Activated T-helper 1 cell treated with Interleukin-2 at 50 U/mL for 16 hours (primary cell): ENCODE measurements at places on chromosomes 3 and 15.

DNA sequence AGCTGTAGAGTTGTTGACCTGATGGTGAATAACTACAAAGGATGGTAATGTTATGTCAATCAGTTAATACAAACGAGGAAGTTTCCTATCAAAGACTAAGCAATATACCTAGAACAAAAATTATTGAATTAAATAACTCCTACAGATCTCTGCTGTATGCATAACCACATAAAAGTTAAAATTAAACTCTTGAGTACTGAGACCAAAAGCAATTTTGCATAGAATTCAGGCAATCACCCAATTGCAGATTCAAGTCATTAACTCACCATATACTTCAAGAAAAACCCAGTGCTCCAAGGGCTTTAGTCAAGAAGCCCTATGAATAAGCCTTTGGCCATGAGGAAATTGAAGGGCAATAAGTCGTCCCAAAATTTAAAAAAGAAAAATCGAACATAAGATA, 518.8 kb downstream of the MECOM start:
- DNase-seq, result no peak

GRCh38 chr3:150035301-150035779, 64.6 kb upstream of the PFN2 start:
- no peak for DNase-seq

DNA sequence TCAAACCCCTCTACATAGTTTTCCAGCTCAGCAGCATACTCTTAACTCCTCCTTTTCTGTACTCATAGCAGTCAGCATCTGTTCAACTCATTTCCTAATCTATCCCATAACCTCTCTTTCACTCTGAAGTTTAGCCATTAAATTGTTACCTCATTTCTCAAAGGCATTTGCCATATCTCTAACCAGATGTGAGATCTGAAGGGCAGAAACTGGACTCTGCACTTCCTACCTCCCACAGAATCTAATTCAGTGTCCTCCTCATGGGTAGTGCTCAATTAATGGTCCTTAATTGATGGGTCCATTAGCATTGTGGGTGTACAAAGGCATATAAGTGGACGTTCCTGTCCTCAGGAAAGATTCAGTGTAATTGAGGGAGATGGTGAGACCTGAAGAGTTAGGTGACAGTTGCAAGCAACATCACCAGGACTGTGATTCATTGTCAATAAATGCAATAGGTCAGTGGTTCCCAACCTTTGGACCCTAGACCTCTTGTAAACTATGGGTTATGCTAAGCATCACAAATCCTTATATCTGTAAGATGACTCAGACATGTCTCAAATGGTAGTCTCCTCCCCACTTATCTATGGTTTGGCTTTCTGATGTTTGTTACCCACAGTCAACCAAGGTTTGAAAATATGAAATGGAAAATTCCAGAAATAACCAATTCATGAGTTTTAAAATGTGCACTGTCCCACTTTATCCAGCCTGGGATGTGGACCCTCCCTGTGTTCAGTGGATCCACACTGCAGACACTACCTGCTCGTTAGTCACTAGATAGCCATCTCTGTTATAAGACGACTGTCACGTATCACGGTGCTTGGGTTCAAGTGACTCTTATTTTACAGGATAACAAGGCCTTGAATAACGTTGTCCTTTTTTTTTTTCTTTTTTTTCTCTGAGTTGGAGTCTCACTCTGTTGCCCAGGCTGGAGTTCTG, 25.0 kb upstream of the UACA start:
- no peak for DNase-seq

GRCh38 chr3:191915712-191916111, 454.7 kb downstream of the PYDC2 start:
- DNase-seq, result no peak

- no peak for DNase-seq
These were observed 279.5 kb upstream of the NECTIN3 start for GRCh38 chr3:110791995-110792686.

GRCh38 chr3:11185144-11185543, 30.9 kb downstream of the HRH1 start:
- DNase-seq, result no peak

GRCh38 chr15:36334059-36334458, 245.4 kb upstream of the CDIN1 start:
- DNase-seq, result no peak

DNA sequence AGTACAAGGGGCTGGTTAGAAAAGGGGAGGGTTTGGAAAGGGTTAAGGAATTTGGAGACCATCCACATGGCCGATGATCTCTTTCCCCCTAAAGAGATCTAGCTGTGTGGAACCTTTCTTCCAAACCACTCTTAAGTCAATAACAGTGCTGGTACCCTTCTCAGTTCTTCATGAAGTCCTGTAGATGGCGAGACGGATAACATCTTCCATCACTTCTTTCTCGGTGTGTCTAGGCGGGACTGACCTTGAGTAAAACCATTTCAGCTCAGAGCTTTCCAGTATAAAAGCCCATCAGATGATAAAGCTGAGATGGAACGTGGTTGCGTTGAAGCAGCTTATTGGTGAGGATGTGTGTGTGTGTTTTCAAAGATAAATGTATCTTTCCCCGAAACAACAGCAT, 151.5 kb upstream of the BHLHE40 start:
- DNase-seq, result no peak

- no peak for DNase-seq
These were observed 37.8 kb downstream of the DLG1 start for GRCh38 chr3:197260491-197261163.

DNA sequence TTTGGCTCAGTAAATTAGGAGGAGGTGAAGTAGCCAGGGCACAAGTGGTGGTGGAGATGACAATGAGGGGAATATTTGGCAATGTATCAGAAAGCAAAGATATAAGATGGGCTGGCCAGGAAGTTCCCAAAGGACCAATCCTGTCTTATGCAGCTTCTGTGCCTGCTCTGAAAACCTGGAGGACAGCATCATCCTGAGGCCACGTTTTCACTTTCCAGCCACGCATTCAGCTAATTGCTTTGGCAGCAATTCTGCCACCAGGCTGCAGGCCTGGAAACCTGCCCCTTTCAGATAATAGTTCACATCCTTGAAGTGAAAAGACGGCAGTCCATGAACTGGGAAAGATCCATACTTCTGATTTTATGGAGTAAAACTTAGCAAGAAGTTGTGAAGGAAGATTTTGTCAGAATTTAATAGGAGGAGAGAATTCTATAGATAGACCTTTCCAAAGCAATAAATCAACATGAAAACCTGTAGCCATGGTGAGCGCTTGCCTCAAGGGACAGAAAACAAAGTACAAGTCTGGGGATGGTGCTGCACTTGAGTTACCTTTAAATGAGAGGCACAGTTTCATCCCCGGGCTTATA, 682.5 kb downstream of the GRM7 start:
- no peak for DNase-seq

- no peak for DNase-seq
These were observed 287.6 kb downstream of the SOX2 start for GRCh38 chr3:181999314-181999713.

GRCh38 chr3:172087602-172088580, 48.5 kb downstream of the FNDC3B start:
- DNase-seq, result no peak

DNA sequence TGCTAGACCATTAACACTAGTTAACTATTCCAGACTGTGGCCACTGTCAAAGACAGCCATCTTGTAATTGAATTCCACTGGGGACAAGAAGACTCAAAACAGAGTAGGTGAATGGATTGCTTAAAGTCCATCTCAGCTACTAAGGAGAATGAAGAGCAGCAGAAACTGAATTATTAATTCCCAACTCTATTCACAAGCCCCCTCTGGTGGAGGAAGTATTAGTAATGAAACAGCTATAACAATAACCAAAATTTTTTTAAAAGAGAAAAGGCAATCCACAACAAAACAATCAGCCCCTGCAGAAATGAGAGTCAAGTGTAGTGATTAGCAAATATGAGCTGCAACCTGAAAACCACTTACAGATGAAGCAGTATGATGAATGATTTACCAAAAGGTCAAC, 302.8 kb downstream of the FHIT start:
- DNase-seq, result no peak

DNA sequence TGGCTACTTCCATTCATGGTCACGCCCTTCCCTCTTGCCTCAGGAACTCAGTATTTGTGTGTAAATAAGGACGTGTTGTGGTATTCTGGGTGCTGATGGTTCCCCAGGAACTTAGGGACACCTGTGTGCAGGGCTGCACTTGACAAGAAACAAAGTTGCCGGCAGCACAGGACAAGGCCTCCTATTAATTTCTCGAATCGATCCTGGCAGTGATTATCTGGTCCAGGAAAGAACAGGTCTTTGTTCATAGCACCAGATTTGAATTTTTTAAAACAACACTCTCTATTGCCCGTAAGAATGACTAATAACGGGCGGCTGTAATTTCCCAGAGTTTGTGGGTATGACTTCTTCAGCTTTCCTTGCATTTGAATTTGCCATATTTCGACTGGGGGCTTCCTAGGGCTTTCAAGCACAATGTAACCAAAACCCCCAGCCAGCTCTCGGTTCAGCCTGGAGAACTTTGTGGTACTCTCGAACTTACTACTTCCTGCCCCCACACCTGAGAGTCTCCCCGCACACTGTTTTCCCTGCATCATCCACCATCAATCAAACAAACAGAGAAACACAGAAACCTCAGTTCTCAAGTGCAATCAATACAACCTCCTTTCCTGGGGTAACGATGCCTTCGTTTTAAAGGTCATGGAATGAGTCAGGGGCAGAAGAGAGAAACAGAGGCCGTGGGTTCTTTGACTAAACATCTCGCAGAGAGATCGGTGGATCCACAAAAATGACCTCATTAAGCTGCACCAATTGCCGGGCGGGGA, 241.7 kb upstream of the ICE2 start:
- DNase-seq, result peak; percentile 15

- DNase-seq, result no peak
These were observed 13.1 kb upstream of the SLC35G2 start for GRCh38 chr3:136805795-136806194.

GRCh38 chr3:43296565-43296964, 10.2 kb downstream of the SNRK start:
- peak; percentile 33 for DNase-seq

- no peak for DNase-seq
These were observed 42.1 kb downstream of the DGKG start for GRCh38 chr3:186319945-186320344.

DNA sequence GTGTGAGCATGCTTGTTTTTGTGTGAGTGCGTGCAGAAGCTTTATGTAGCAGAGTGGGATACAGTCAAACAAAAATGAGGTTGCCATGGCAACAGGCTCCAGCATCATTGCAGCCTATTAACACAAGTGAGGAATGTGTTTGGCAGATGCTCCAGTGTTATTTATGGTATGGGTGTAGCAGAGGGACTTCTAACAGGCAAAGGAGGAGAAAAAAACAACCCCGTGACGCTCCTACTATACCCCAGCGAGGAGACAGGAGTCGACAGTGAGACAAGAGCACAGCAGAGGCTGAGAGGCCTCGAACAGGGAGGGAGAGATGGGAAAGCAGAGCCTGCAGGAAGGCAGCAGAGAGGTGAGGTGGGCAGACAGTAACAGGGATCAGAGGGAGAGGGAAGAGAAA, 4.9 kb downstream of the ADCY5 start:
- no peak for DNase-seq

DNA sequence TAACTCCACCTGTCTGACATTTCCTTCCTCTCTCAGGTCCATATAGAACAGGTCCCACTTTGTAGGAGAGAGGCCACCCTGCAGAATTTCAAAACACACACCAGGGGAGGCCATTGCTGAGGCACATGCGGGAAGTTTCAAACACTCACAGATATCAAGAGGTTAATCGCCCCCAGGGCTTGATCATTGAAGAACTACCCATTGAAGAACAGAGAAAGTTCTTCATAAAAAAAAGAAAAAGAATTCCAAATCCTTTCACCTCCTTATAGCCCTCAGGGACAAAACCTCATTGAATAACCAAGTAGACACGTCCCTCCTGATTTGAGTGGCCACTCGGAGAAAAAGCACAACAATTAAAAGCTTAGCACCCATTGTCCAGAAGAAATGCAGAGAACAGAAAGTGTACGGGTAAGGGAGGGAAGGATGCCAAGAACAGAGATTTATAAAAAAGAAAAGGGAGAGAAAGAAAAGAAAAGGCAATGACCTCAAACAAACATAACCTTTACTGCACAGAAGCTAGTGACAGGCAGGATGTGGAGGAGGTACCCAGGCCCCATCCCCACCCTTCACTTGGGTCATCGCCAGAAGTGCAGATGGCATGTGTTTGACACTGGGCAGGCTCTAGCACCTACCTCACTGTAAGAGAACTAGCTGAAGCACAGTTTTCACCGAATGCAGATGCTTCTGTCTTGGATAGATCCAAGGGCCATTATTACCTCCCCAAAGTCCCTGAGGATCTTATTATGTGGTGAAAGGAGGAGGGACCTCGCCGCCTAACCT, 112.3 kb upstream of the HES1 start:
- DNase-seq, result no peak
